ENCODE measurements at places on chromosomes 11 and 22.

GRCh38 chr22:27405672-27406388, 395.7 kb downstream of the MN1 start:
- DNase-seq: no peak

DNA sequence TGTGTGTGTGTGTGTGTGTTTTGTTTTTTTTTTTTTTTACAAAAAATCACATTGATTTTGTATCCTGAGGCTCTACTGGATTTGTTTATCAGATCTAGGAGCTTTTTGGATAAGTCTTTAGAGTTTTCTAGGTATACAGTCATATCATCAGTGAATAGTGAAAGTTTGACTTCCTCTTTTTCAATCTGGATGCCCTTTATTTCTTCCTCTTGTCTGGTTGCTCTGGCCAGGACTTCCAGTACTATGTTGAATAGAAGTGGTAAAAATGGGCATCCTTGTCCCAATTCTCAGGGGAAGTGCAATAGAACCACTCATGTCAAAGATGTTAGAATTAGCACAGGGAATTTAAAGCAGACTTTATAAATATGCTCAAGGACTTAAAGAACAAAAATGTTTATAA, 32.6 kb upstream of the PRDM11 start:
- DNase-seq: no peak

- no peak for DNase-seq
These were observed 13.1 kb upstream of the UCP2 start for GRCh38 chr11:73995731-73996130.

DNA sequence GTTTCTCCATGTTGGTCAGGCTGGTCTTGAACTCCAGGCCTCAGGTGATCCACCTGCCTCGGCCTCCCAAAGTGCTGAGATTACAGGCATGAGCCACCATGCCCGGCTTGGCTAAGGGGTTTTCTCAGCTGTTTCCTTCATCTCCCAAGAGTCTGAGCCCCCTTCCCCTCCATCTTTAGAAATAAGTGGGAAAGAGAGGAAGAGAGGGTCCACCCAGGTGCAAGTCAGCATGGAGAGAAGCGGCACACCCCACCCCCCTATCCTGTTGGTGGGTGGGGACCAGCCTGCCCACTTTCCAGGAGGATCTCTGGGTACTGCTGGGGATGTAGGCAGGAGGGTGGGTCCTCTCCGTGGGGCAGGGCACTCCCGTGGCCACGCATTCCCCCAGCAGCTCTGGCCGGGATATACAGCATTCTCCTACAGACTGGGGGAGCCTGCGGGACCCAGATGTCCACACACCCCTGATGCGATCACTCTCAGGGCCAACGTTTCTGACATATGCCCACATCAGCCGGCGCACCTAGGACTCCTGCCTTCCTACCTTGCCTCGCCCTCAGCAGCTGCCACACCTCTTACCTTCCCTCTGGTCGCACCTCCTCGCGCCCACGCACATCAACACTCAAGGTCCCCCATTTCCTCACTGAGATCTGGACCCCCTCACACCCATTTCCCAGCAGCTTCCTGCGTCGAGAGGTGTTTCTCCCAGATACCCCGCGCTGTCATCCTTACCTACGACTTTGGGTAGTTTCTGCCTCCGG, 8.9 kb downstream of the SCARF2 start:
- DNase-seq: no peak

- DNase-seq: no peak
These were observed 71.0 kb upstream of the TP53I11 start for GRCh38 chr11:45021692-45022141.

GRCh38 chr11:22702031-22702430, 35.6 kb downstream of the GAS2 start:
- no peak for DNase-seq

GRCh38 chr22:31616315-31616980, 45.6 kb downstream of the PISD start:
- DNase-seq: no peak

DNA sequence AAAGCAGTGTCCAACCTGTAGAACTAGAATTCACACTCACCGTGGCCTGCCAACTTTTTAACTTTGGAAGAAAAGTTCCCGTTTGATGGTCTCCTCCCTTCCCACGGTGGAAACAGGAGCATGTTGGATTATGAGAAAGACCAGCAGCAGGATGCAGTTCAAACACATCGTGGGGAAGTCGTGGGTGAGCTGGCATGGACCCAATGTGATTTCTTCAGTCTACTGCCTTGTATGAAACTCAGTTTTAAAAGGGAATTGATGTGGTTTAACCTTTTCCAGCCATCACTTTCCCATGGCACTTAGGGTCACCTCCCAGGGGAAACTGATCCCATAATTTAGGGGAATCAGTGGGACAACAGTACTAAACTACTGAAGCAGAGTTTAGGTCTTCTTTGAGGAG, 318.3 kb downstream of the CADM1 start:
- no peak for DNase-seq

- DNase-seq: no peak
These were observed 337 bp downstream of the RPLP2 start for GRCh38 chr11:810040-810567.

DNA sequence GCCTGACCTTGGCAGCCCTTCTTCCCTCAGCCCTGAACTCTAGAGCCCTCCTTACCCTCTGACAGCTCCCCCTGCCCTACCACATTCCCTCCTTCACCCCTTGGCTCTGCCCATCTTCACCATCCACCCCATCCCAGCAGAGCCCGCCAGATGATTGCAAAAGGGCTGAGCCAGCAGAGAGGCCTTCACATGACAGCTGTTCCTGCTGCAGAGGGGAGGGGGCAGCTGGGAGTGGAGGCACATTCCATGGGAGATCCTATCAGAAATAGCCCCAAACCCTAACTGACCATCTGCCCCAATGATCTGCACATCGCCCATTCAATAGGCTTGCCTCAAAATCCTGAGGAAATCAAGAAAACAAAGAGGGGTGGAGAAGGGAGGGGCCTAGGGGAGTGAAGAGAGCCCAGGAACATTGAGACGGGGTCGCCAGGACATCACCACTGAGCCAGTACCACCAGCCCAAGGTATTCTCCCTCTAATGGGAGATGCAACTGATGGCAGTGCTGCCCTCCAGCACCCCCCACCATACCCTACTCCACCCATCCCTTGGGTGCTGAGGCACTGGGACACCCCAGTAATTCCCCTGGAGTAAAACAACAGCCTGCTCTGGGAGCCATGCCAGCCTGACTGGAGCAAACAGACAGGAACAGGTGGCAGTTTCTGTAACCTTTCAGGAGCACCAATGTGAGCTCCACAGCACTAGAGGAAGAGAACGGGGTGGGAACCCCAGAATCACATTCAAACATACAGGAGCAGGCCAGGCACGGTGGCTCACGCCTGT, 8.0 kb upstream of the AHNAK start:
- no peak for DNase-seq

DNA sequence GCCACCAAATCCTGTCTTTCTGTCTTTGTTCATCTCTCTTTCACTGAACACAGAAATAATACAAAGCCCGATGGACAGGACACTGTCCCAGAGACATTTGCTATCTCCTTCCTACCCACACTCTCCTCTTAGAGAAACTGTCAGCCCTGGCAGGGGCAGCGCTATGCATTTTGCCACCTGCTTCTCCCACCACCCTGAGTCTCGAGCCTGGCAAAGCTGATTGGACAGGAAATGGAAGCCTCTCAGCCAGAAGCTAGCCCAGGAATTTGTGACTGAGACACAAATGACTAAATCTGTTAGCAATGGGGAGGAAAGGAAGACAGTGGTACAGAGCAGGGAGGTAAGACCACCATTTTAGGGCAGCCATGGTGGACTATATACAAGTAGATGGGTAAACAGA, 14.9 kb upstream of the GALNT18 start:
- DNase-seq: no peak

DNA sequence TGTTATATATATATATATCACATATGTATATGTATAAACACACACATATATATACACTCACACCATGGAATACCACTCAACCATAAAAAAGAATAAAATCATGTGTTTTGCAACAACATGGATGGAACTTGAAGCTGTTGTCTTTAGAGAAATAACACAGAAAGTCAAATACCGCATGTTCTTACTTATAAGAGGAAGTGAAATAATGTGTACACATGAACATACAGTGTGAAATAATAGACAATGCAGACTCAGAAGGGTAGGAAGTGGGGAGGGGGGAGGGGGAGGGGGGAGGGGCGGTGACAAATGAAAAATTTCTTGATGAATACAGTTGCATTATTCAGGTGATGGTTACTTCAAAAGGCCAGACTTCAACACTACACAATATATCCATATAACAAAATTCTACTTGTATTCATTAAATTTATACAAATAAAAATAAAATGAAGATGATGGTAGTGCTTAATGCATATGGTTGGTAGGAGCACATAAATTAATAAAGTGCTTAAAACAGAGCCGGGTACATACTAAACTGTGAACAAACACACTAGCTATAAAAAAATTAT, 5.8 kb upstream of the OR5B2 start:
- DNase-seq: no peak

DNA sequence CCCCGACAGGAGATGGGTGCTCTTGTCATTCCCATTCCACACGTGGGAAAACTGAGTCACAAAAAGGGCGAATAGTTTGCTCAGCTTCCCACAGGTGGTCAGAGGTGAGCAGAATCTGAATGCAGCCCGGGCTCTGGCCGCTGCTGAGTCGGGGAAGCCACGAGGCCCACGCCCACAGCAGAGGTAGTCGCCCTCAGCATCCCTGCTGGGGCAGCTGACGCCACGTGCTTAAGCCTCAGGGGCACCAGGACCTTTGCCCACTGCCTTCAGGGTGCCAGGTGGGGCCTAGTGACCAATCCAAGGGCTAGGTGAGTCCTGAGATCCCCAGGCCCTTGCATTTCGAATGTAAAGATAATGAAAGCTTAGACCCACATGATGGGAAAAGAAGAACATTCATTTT, 24.2 kb upstream of the ARFGAP3 start:
- no peak for DNase-seq

- DNase-seq: no peak
These were observed 11.0 kb upstream of the PTPN5 start for GRCh38 chr11:18802381-18803257.

DNA sequence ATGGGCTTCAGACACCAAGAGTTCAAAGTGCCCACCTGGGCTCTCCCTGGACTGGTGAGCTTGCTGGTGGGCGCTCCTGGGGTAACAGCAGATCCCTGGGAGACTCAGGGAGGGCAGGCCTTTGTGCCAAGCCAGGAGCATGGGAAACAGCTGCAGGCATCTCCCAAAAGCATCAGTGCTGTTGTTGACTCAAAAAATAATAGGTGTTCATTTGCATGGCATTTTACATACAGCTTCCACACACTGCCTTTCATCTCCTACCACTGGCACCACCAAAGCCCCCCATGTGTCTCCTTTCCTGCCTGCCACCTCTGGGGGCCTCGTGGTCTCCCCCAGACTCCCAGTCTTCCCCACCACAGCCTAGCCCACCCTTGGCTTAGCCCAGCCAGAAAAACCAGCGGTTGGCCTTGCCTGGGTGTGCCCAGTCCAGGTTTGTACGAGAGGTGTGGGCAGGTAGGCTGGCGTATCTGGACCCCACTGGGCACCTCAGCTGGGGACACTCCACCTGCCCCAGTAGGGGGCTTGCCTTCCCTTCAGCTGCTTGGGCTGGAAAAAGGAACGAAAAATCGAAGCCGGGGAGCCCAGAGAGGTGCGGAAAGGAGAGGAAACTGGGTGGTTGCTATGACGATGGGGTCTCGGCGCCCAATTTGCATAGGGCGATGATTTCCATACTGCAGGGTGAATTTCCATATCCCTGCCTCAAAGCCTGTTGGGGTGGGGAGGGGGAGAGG, 15.0 kb downstream of the POU2F3 start:
- DNase-seq: no peak

GRCh38 chr11:12189543-12190235, 79.3 kb downstream of the MICAL2 start:
- no peak for DNase-seq

- DNase-seq: no peak
These were observed 38.5 kb upstream of the LRRC4C start for GRCh38 chr11:41497974-41498373.

GRCh38 chr11:103773059-103773458, 263.4 kb upstream of the DDI1 start:
- DNase-seq: no peak

- no peak for DNase-seq
These were observed 12.5 kb downstream of the FLRT1 start for GRCh38 chr11:64048042-64048854.

DNA sequence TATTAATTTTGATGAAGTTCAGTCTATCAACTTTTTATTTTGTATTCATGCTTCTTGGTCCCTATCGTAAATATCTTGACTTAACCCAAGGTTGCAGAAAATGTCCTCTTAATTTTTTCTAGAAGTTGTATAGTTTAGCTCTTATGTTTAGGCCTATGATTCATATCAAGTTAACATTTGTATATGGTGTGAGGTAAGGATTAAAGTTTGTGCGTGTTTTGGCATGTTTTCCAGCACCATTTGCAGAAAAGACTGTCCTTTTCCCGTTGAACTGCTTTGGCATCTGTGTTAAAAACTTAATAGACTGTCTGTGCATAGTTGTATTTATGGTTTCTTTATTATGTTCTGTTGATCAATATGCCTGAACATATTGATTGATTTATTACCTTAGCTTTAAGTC, 42.3 kb downstream of the ARHGEF12 start:
- DNase-seq: no peak

DNA sequence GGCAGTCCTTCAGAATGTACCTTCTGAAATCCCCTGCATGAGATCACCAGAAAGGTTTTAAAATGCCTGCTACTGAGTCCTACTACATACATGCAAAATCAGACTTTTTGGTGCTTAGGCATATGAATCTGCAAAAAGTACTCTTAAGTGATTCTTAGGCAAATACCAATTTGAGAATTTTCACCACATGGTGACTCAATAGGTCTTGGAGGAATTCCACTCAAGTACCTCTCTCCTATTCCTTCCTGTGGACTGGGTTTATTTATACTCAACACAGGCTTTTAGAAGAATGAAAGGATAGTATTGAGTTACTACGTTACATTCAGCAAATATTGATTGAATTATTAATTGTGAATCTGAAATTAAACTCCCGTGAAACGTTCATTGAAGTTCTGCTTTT, 223.9 kb downstream of the CNTN5 start:
- DNase-seq: no peak

DNA sequence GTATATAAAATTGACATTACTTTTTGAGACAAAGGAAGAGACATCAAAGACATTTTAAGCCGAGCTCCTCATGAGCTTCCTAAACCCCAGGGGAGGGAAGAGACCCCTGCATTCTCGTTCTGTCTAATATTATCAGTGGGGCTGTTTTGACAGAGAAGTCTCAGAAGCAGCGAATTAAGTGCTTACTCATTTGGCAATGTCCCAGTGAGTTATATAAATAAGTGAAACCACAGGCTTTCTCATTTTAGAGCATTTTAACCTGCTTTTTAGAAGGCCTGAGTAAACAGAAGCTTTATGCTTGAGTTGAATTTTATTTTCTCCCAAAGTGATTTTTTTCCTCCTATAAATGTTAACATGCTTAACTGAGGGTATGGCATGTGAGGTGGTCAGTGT, 23.2 kb upstream of the C1QTNF4 start:
- no peak for DNase-seq

- peak; percentile 38 for DNase-seq
These were observed 36.0 kb upstream of the CSNK1E start for GRCh38 chr22:38353142-38353629.

- DNase-seq: no peak
These were observed 570.0 kb downstream of the TBC1D22A start for GRCh38 chr22:47332246-47332980.
